Sigmoid colon (tissue), 7 donors: ENCODE measurements at places on chromosomes 13 and 19. TPM values are rescaled to one million over a fixed set of nuclear protein-coding genes. Genes with fewer than 3 reads are reported as not detected.

Gene FUT1
- under 0.01 TPM for polyA plus RNA-seq

Gene PNMA8A
- polyA plus RNA-seq, result not detected

Gene KMT5C
- 3.5 TPM for polyA plus RNA-seq

Gene ZNF541
- polyA plus RNA-seq, result not detected

Gene LILRA6
- polyA plus RNA-seq, result 1.5 TPM

Gene GADD45B
- polyA plus RNA-seq, result 54.7 TPM
